Activated CD4-positive, alpha-beta T cell treated with anti-CD3 and anti-CD28 coated beads for 1 hour (primary cell): ENCODE measurements at places on chromosomes 6 and 20.

GRCh38 chr6:130929036-130929678 is 102.0 kb downstream of the SMLR1 start:
- DNase-seq = no peak

- no peak for DNase-seq
Observed at GRCh38 chr20:38834868-38835267, 29.4 kb downstream of the PPP1R16B start.

DNA sequence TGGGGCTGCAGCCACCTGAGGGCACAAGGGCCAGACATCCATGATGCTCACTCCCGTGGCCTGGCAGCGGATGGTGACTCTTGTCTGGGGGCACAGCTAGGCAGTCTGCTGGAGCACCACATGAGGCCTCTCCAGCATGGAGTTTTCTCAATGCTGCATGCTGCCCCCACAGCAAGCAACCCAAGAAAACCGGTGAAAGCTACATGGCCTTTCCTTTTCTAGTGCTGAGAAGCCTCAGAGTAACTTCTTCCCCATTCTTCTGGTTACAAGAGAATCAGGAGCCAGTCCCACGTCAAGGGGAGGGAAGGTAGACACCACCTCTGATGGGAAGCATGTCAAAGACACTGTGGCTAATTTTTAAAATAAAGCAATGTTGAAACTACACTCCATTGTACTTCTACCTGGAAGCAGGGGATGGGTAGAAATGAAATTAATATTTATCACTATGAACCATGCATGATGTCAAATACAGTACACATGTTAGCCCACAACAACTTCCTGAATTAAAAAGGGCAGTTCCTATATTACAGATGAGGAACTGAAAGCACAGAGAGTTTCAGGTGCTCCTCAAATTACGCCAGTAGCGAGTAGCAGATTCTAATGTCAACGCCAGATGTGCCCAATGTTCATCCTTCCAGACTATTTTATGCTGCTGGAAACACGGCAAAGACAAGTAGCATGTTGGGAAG is 101.5 kb downstream of the LAMP5 start:
- no peak for DNase-seq

GRCh38 chr20:54477191-54477955 is 2.0 kb downstream of the DOK5 start:
- DNase-seq = no peak

- no peak for DNase-seq
Observed at GRCh38 chr20:34124469-34125249, 12.6 kb upstream of the EIF2S2 start.

- DNase-seq = no peak
Observed at GRCh38 chr20:62244644-62245108, 6.4 kb downstream of the OSBPL2 start.

- DNase-seq = no peak
Observed at GRCh38 chr20:17967521-17968365, 851 bp downstream of the SNX5 start.

DNA sequence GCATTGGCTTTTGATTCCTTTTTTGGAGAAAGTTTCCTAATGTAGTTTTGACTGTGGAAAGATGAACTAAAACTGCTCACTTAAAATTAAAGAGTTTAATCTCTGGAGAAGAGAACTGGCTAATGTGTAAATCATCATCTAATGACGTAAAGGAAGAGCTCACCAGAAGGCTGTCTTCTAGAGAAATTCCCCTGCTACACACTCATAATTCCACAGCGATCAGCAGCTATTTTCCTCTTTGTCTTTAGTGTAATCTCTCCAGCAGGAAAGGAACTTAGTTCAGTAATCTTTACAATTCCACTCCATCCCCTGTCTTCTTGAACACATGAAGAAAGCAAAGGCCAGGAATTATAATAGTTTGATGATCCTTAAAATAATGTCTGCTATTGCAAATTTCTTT is 15.8 kb downstream of the SPTLC3 start:
- no peak for DNase-seq

- DNase-seq = no peak
Observed at GRCh38 chr6:1285956-1286355, 25.9 kb upstream of the FOXQ1 start.

GRCh38 chr6:44234101-44235025 is 11.0 kb downstream of the SLC29A1 start:
- no peak for DNase-seq

DNA sequence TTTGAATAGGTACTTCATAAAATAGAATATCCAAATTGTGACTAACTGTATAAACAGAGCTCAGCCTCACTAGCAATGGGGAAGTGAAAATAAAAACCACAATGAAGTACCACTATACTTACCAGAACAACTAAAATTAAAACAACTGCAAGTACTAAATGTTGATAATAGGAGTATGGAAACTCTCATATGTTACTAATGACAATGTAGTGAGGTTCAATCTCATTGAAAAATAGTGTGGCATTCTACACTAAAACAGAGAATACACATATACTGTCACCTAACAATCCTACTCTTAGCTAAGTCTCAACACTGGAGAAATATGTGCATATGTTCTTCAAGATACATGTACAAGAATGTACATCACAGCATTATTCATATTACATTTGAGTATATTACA is 132.0 kb upstream of the CARMIL1 start:
- no peak for DNase-seq

GRCh38 chr6:91482498-91482897 is 895.6 kb upstream of the MAP3K7 start:
- no peak for DNase-seq

DNA sequence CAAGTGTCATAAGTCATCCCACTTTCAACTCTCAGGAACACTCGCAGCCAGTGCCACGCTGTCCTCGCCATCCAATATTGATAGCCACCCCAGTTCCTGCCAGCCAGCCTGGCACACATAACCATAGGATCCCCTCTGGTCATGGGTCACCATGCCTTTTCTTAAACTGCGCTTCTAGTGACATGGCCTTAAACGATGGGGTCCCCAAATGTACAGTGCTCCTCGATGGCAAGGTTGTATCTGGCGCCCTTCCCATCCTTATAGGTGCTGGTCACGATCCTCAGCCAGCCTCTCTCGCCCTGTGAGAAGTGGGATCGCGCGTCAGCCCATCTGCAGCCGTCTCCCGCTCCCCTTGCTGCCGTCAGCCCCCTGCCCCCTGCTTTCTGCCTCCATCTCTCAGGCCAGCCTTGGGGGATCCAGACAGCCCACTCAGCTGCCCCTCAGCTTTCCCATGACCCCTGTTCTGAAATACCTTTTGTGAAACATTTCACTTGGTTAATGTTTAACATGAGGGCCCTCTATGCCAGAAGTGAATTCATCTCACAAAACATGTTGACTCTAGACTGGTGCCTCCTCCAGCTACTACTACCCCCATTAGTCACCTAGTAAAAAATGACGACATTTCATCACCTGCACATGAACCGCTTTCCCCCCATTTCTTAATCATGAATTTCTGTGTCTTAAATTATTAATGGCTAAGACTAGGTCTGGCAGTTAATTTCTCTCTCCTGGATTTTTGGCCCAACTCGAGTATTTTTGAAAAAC is 11.4 kb downstream of the CTSZ start:
- DNase-seq = no peak

DNA sequence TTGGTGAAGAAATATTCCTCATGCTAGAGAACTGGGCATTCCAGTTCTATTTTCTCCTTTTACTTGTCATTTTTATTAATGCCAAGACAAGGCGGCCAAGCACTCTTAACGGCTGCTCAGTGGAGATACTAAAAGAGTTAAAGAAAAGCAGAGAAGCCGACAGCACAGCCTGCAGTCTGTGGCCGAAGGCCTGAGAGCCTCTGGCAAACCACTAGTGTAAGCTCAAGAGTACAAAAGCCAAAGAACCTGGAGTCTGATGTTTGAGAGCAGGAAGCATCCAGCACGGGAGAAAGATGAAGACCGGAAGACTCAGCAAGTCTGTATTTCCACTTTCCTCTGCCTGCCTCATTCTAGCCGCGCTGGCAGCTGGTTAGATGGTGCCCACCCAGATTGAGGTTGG is 167.1 kb upstream of the FUT9 start:
- no peak for DNase-seq

DNA sequence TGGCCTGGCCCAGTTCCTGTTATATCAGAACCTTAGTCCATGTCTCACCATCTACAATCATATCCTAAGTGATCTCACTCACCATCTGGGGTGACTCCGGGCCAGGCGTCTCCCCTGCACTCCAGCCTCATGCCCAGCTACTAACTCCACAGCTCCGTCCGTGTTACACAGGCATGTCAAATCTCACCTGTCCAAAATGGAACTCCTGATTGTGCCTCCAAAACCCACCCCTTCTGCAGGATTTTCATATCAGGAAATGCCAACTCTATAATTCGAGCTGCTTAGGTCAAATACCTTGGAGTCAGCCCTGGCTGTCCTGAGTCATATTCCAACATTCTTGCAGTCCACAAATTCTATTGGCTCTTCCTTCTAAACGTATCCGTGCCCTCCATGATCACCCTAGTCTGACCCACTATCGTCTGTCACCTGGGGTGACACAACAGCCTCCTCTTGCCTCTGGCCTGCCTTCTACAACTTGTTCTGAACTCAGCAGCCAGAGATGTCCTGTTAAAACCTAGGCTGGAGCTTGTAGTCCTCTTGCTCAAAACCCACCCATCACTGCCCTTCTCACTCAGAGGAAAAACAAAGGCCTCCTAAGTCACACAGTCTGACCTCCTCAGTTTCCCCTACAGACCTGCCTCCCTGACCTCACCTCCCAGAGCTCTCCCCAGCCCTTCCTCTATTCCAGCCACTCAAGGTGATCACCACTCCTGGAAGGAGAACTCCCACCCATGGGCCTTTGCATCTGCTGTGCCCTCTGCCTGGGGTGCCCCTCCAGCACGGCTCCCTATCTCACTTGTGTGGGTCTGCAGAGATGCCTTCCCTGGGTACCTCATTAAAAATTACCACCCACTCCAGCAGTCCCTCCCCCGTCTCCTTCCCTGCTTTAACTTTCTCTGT is 85.3 kb upstream of the SIRPA start:
- no peak for DNase-seq

DNA sequence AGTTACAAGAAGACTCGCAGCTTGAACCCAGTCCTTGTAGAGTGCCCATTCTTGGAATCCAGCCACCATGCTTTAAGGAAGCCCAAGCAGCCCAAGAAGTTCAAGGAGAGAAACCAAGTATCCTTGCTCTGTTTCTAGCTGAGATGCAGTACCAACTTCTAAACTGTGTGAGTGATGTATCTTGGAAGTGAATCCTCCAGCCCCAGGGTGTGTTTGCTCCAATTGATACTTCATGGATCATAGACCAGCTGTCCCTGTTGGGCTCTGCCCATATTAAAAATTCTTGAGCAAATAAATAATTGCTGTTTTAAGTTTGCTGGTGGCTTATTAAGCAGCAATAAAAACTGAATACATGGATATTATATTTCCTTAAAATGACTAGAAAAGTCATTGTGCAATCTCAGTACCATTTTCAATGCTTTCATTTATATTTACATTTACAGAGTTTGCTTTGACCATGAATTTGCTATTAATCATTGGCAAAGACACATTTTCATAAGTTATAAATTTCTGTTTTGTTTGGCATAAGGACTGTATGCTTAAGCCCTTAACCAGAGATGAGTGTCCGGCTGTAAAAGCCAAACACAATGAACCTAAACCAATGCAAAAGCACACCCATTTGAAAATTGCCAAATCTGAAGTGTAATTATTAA is 9.2 kb downstream of the SPTLC3 start:
- DNase-seq = no peak

DNA sequence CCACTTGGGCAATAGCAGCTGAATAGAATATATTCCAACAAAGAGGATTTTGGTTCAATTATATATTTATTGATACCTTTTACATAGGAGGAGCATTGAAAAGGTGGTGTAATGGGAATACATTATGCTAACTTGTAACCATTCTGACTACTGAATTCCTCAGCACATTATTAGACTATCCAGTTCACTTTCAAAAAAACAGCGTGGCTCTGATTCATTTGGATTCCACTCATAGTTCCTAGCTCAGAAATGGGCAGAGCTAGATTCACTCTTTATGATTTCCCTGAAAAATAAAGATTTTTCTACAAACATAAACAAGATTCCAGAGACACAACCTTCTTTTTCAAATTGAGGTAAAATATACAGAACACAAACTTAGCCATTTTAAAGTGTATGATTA is 9.2 kb upstream of the TRERF1 start:
- DNase-seq = no peak

- DNase-seq = no peak
Observed at GRCh38 chr6:17865243-17865642, 122.2 kb downstream of the KIF13A start.

DNA sequence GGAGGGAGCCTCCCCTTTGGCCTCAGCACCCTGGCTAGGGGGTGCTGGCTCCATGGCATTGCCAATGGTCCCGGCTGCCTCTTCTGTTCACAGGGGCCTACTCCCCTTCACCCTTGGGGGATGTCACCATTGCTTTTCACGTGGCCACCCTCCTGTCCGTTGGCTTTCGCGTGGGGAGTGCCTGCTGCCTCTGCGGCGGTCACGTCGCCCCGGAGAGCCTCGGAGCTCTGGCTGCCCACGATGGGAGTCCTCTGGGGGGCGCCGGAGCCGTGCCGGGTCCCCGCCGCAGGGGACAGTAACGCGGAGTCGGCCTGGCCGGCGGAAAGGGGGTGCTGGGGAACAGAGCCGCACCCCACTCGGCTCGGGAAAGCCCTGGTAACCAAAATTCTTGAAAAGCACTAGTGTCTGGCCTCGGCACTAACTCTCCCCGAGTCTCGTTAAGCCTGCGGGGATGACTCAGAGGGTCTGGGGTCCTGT is 661 bp upstream of the HEBP2 start:
- no peak for DNase-seq

DNA sequence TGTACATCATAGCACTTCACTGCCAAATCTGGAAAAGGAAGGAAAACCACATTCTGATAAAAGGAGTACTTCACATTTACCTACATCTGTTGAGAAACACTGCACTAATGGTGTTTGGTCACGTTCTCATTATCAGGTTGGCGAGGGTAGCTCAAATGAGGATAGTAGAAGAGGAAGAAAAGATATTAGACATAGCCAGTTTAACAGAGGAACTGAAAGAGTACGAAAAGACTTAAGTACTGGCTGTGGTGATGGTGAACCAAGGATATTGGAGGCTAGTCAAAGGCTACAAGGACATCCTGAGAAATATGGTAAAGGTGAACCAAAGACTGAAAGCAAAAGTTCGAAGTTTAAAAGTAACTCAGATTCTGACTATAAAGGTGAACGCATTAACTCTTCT is 32.0 kb upstream of the GJA10 start:
- DNase-seq = no peak

- no peak for DNase-seq
Observed at GRCh38 chr6:81816380-81816779, 63.9 kb upstream of the TENT5A start.

GRCh38 chr20:25654487-25654886 is 30.7 kb upstream of the NANP start:
- no peak for DNase-seq

DNA sequence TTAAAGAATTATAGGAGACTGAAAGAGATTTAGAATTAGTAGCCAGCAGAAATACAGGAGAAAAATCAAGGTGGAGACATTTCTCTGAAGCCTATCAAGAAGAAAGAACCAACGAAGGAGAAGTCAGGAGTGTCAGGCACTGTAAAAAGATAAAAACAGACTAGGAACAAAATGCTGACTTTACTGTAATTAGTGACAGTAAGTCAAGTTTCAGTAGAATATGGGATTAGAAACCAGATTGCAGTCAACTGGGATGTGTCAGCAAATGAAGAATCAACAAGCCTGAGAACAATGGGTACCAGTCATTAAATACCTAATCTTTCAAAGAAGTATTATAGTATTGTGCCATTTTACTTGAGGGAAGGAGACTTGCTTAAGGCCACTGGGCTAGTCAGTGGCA is 21.6 kb downstream of the CALHM6 start:
- no peak for DNase-seq

GRCh38 chr6:134602123-134602522 is 284.2 kb upstream of the SGK1 start:
- no peak for DNase-seq
